ENCODE measurements at places on chromosomes 6 and 20.

DNA sequence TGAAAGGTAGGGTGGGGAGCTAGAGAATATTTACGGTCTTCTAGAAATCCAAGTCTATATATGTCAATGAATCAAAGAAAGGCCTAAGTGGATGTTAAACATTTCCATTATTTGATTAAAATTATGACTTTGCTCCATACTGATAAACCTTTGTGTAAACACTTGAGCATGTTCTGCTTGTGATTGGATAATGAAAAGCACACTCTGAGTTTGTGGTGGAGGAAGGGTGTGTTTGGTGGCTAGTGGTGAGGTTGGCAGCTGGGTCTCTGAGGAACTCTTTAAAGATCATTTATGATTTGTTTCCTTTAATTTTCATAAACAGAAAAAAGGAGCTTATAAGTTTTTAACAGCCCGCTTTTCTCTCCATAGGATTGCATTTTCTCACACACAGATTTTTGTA lies 84.7 kb downstream of the RFPL4B start:
- no peak for DNase-seq

GRCh38 chr6:136790411-136791295 lies 1.6 kb downstream of the MAP3K5 start:
- no peak for DNase-seq

DNA sequence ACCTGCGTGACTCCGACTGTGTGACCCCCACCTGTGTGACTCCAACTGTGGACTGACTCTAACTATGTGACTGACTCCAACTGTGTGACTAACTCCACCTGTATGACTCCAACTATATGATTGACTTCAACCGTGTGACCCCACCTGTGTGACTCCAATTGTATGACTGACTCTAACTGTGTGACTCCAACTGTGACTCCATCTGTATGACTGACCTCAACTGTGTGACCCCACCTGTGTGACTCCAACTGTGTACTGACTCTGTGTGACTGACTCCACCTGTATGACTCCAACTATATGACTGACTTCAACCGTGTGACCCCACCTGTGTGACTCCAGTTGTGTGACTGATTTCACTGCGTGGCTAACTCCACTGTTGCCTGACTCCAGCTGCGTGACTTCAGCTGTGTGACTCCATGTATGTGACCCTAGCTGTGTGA lies 38.6 kb downstream of the SYNJ2 start:
- no peak for DNase-seq

DNA sequence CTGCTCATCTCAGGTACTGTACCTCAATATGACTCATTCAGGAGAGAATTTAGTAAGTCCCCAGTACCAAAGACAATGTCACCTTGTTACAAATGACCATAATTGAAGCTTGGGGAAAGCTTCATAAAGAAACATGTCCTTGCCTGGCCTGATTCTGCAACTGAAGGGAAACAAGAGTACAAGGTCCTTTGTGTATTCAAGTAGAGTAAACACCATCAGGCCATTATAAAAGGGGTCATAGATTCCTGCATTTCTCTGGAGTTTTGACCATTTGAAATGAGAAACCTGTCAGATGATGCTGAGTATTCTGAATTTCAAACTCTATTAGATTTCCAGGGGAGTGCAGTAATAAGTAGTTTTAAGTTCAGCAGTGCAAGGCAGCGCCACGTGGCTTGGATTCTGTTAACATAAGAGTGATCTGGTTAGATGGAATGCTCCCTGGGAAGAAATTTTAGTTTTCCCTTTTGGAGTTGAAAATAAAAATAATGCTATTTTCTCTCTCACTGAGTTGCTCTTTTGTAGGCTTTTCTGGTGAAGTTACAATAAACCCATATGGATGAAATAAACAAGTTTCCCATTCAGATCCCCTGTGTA lies 1054.3 kb downstream of the EPHA7 start:
- no peak for DNase-seq

- no peak for DNase-seq
These were observed 437.5 kb downstream of the HTR1B start for GRCh38 chr6:77025736-77026223.

- no peak for DNase-seq
These were observed 106.3 kb upstream of the KCNK16 start for GRCh38 chr6:39428816-39429215.

DNA sequence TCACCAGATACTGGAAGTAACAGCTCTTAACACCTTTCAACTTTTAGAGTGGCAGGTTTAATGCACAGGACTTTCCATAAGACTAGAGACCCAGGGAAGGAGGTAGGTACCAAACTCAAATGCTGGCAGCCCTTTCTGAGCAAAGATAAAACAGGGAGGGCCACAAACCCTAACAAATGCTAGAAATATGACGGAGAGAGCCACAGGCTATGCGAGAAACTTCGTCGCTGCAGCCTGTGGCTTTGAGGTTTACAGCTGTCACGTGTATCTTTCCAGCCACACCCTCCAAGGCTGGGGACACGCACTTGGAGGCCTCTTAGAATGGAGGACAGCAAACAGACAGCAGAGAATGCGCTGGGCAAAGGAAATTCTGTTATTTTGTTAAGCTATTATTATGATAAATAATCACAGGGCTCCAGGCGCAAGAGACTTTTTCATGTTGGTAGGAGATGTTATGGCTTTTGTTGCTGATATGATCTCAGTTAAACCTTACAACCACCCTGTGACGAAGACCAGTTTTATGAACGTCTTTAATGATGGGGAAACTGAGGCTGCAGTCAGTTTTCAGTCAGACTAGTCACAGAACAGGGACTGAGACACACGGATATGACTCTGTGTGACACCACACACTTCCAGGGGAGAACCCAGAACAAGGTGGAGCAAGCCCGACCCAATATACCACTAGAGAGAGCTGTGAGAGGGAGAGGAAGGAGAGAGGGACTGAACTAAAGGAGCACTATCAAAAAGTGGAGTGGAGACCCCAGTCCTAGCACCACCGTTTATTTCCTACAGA lies 2.0 kb downstream of the TRAM2 start:
- DNase-seq: peak; percentile 50

- no peak for DNase-seq
These were observed 204.0 kb downstream of the DLL1 start for GRCh38 chr6:170086639-170087420.

- no peak for DNase-seq
These were observed 464.5 kb downstream of the MMUT start for GRCh38 chr6:48998574-48998973.

DNA sequence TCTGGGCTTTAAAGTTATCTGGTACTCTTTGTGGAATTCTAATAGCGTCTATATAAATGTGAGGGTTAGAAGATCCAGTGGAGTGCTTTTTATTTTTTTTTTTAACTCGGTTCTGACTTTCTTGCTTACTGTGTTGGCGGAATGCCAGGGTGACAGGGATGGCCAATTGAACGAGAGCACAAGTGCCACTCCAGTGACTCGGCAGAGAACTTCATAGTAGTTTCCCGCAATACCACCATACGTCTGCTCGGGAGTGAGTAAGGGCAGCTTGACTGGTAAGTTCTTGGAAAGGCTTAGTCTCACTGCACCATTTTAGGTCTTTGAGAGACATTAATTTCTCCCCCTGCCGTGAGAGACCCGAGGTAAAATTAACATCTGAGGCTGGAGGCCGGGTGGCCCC lies 49.4 kb upstream of the TULP1 start:
- no peak for DNase-seq

DNA sequence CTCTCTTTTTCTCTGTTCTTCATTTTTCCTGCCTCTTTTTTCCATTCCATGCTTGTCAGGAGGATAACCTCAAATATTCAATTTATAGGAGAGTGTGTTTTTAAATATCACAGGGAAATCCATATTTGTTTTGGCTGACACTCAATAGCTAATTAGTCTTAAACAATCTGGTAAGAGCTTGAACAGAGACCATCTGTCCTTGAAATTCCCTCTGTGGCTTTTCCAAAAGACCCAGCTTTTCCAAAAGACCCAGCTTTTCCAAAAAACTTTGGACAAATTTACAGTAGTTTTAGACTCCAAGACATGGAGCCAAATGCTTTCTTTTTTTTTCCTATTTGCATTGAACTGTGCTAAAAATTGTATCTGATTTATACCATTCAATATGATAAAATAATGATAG lies 127.4 kb upstream of the FAM83B start:
- DNase-seq: no peak

DNA sequence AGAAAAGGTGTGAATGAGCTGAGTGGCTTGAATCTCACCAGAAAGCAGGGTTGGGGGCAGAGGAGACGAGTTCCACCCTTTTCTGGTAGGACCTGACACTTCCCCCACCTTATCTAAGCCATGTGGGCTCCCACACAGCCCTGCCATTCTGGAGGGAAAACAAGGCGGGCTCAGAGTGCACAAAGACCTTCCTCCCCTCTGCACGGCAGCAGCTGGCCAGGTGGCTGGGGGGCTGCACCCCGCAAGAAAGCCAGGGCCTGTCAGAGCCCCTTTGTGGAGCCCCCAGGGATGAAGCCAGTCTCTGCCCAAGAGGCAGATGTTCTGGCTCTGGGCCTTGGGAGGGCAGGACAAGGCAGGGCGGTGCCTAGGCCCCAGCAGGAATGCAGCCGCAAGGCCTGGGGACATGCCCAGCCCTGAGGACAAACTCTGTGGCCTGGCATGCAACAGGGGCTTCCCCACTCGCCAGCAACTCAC lies 48.4 kb upstream of the DSN1 start:
- no peak for DNase-seq

GRCh38 chr6:100281471-100281901 lies 183.2 kb downstream of the SIM1 start:
- DNase-seq: no peak

DNA sequence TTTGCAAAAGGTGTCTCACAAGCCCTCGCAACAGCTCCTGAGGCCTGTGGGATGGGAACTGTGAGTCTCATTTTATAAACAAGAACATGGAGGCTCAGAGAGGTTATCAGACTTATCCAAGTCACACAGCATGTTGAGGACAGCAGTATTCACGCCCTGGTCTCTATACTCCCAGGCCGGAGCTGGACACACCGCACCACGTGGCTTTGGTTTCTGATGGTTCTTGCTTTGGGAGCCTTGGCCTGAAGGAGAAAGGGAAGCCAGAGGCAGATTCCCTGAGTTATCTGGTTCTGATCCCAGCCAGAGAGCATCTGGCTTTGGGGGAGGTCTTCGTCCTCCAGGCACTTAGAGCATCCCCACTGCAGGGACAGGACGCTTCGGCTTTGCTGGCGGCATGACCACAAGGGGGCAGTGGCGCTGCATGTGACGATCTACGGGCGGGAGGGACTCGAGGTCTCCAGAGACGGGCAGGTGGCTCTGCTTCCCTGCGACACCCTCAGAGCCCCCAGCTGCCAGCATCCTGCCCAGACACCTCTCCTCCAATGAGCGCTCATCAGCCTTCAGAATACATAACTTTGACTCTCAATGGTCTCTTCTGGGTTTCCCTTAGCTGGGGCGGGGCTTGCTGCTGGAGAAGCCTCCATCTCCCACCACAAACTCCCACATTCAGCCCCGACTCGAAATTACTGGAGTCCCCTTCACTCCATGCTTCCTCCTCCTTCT lies 51.4 kb upstream of the SAYSD1 start:
- DNase-seq: peak; percentile 55

- DNase-seq: no peak
These were observed 48.7 kb downstream of the PDYN start for GRCh38 chr20:1945134-1945618.

DNA sequence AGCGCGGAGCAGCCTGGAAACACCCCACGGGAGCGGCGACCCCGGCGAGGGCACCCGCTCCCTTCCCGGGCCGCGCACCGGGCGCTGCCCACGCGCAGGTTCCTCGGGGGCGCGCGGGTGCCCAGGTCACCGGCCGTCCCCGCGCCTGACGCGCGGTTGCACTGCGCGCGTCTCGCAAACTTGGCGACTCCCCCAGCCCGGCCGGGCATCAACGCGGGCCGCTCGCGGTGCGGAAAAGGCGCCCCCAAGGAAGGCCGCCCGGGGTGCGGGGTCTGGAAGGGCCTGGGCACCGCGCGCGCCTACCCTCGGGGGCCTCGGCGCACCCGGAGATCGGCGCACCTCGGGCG lies 555 bp upstream of the ZBTB46 start:
- no peak for DNase-seq

DNA sequence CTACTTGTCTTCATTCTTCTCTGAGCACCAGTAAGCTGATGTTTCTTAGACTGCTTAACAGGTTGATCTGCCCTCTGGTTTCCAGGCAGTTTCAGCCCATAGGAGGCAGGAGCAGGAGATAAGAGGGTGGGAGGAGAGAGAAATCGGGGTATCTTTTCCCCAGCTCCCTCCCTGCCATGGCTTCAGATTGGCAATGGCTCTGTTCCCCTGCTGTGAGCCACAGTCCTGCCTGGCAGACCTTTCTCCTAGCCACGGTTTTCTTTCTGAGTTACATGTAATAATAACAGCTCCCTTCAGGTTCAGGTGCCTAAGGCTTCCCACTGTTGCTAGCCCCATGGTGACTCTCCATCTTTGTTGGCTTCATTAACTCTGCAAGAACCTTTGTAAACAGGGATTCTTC lies 115.3 kb downstream of the CD83 start:
- no peak for DNase-seq

GRCh38 chr6:80364149-80364548 lies 257.7 kb downstream of the BCKDHB start:
- DNase-seq: no peak

- no peak for DNase-seq
These were observed 35.6 kb upstream of the GATA5 start for GRCh38 chr20:62511300-62511914.

DNA sequence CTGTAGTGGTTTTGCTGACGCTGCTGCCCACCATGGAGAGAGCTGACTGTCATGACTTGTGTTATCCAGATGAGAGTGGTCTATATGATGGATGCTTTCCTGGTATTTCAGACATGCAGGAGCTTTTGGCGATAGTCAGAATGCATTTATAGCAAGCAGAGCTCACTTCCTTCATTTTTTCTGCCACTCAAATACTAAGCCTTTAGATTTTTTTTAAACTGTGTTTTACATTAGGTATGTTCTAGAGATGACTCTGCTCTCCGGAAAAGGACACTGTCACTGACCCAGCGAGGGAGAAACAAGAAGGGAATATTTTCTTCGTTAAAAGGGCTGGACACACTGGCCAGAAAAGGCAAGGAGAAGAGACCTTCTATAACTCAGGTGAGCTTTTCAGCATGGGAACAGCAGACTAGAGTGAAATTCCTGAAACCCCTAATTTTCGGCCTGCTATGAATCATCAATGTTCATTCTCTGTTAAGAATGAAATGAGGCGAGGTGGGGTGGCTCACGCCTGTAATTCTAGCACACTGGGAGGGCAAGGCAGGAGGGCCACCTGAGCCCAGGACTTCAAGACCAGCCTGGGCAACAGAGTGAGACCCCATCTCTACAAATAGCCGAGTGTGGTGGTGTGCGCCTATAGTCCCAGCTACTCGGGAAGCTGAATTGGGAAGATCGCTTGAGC lies 98.6 kb upstream of the CLDN20 start:
- no peak for DNase-seq

GRCh38 chr6:36000451-36000850 lies 24.0 kb downstream of the SLC26A8 start:
- DNase-seq: no peak

- no peak for DNase-seq
These were observed 8.8 kb upstream of the GJA1 start for GRCh38 chr6:121426686-121427085.

GRCh38 chr6:138397128-138398122 lies 6.6 kb upstream of the HEBP2 start:
- no peak for DNase-seq

Measured in CD4-positive, CD25-positive, alpha-beta regulatory T cell (primary cell).